ENCODE measurements at places on chromosomes 6 and 20.
A peak's percentile ranks its signal among the peaks of the same experiment; 100 is the strongest.

- no peak for DNase-seq
Measured at GRCh38 chr6:56539527-56540105, 103.1 kb downstream of the DST start.

GRCh38 chr20:10481676-10482075, 46.6 kb downstream of the SLX4IP start:
- DNase-seq = no peak

- no peak for DNase-seq
Measured at GRCh38 chr6:38974389-38975151, 74.0 kb upstream of the GLP1R start.

- DNase-seq = no peak
Measured at GRCh38 chr6:78861509-78861908, 5.8 kb upstream of the IRAK1BP1 start.

- no peak for DNase-seq
Measured at GRCh38 chr6:163756079-163756478, 341.6 kb downstream of the QKI start.

GRCh38 chr20:57659517-57660180, 39.4 kb upstream of the ZBP1 start:
- DNase-seq = no peak

DNA sequence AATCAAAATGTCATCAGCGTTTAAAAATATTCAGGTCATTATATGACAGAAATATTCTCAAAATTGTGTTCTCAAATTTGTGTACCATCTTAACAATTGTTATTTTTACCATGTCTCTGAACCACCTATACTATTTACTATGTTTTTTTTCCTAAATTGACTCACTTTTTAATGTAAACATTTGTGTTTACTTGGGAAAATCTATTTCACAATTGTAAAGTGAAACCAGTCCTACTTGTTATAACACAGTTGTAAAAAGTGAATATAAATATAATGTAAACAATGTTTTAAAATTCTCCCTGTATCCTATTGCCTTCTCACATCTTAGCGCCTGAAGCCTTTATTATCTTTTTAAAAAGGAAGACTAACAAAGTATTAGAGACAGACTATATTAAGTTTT, 83.5 kb downstream of the ADGRG6 start:
- no peak for DNase-seq

DNA sequence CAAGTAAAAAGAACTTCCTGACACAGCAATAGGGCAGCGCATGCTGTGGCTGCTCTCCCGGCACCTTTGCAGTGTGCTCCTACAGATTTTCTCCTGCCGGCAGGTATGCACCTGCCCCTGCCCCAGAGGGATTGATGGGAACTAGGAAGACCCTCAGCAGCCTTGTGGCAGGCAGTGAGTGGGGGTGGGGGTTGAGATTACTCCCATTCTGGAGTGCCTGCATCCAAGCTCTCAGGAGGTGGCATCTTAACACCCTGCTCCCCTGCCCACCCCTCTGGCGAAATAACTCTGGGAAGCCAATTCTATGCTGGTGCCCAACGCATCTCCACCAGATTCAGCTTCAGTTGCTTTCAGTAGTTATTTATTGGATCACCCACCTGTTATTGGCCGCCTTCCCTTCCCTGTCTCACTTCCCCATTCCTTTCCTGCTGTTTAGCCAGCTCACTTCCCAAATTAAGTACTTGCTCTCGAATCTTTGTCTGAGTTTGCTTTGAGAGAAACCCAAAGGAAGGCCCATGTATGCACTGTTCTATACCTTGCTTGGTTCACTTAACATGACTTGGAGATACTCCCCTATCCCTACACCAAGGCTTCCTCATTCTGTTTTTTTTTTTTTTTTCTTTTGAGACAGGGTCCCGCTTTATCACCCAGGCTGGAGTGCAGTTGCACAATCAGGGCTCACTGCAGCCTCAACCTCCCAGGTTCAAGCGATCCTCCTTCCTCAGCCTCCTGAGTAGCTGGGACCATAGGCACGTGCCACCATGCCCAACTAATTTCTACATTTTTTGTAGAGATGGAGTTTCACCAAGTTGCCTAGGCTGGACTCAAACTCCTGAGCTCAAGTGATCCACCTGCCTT, 29.3 kb upstream of the SLC23A2 start:
- DNase-seq = no peak

GRCh38 chr6:145453376-145453775, 281.9 kb downstream of the EPM2A start:
- no peak for DNase-seq

- no peak for DNase-seq
Measured at GRCh38 chr6:1984346-1984994, 260.9 kb downstream of the GMDS start.

GRCh38 chr20:61073376-61073775, 178.7 kb upstream of the CDH4 start:
- DNase-seq = no peak

GRCh38 chr20:29873946-29874345, 1383.5 kb upstream of the DEFB115 start:
- peak; percentile 53 for DNase-seq

- DNase-seq = no peak
Measured at GRCh38 chr6:143867236-143867635, 3.0 kb downstream of the ZC2HC1B start.

- DNase-seq = no peak
Measured at GRCh38 chr20:24163506-24163905, 174.9 kb upstream of the GGTLC1 start.

- no peak for DNase-seq
Measured at GRCh38 chr20:5357946-5358345, 41.2 kb upstream of the PROKR2 start.

DNA sequence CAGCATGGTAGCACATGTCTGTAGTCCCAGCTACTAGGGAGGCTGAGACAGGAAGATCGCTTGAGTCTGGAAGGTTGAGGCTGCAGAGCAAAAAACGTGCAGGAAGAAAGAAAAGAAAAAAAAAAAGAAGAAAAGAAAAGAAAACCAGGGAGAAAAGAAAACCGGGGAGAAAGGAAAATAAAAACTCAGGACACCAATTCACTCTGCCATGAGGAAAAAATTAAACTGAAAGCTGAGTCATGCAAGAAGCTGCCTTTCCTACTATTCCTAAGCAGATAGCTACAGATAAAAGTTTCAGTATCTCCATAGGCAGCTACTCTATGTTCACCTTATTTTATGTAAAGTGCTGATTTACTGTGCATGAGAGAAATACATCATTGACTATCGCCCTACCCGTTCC, 10.5 kb downstream of the PTGIS start:
- DNase-seq = no peak

DNA sequence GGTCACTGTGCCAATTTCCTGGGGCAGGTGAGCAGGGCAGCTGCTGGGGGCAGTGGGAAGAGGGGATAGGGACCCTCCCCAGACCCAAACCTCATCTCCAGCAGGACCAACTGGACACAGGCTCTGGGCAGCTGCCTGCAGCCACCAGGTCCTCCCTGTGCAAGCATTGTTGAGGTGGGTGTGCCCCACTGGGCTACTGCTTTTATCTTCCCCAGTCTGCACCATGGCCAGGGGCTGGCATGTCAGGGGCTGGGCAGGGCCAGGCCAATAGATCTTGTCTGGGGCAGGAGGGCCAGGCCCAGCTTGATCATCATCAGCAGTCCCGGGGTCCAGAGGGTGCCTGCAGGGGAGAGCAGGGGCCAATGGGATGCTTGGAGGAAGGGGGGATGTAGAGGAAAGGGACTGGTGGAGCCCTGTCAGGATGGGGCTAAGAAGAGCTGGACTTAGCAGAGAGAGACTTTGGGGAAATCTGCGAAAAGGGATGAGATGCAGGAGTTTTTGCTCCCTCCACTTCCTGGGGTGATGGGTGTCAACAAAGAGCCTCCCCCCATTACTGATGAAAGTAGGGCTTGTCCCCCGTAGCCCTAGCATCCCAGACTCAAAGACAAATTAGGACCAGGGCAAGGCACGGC, 5.7 kb downstream of the EBF4 start:
- DNase-seq = no peak

DNA sequence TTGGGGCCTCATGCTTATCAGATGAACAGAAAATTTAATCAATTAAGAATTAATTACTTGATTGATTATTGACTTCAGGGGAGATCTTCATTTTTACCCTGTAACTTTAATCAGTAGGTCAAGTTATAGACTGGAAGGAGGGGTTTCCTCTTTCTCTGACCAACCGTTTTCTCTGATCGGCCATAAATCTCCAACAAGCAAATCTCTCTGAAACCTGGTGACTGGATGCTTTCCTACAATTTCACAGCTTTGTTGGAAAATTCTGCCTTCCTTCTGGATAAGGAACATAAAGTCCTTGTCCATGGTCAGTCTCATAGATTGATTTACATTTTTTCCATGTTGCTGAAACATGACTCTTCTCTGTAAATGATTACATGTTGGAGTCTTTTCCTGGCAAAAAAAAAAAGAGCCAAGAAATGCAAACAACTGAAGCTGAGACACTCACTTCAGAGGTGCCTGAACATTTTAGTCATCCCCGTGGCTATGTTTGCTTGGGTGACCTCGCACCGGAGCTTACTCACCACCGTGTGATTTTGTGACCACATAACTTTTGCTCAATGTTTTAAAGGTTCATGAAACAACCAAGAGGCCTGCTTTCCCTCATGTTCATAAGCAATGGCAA, 31.0 kb downstream of the IRF4 start:
- no peak for DNase-seq

GRCh38 chr20:10209091-10209490, 9.5 kb upstream of the SNAP25 start:
- DNase-seq = no peak

DNA sequence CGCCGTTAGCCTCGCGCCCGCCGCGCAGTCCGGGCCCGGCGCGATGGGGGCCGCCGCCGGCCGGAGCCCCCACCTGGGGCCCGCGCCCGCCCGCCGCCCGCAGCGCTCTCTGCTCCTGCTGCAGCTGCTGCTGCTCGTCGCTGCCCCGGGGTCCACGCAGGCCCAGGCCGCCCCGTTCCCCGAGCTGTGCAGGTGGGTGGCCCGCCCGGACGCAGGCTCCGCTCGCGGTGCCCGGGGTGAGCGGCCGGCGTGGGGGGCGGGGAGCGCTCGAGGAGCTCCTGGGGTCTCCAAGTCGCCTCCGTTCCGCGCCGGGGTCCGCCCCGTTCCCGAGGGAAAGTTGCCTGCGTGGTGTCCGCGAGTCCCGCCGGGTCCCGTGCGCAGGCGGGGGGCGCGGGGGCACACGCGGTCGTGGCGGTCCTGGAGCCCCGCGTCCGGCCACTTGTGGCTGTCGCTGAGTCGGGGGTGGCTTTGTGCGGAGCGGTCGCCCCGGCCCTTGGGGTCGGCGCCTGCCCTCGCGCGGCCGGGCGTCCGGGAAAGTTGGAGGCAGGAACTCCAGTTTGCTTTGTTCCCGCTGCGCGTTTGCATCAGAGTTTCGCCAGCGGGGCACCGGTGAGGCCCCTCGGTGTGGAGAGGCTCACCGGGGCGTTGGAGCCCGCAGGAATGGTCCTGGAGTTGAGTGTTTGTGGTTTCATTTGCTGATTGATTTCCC, 476 bp downstream of the IGF2R start:
- DNase-seq = peak; percentile 38

- DNase-seq = no peak
Measured at GRCh38 chr20:59149678-59150504, 13.7 kb upstream of the ZNF831 start.

GRCh38 chr6:16130932-16131387, 2.1 kb downstream of the MYLIP start:
- DNase-seq = peak; percentile 78

- DNase-seq = no peak
Measured at GRCh38 chr6:42049948-42050296, 402 bp upstream of the TAF8 start.

GRCh38 chr6:152700427-152700826, 2.7 kb downstream of the MYCT1 start:
- no peak for DNase-seq

DNA sequence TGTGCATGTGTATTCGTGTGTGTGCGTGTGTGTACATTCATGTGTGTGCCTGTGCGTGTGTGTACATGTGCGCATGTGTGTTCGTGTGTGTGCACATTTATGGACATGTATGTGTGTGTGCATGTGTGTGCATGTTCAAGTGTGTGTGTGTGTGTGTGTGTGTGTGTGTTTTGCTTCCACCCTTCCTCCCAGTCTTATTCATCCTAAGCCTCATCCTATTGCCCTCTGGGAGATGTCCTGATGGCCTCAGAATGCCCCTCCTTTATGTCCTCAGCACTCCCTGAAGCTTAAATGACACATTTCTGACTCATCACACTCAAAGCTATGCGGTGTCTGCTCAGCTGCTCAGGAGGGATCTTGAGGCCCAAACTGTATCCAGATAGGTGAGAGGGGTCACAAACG, 76.6 kb upstream of the CCDC167 start:
- DNase-seq = no peak

- DNase-seq = no peak
Measured at GRCh38 chr6:6925391-6926164, 182.2 kb upstream of the RREB1 start.

DNA sequence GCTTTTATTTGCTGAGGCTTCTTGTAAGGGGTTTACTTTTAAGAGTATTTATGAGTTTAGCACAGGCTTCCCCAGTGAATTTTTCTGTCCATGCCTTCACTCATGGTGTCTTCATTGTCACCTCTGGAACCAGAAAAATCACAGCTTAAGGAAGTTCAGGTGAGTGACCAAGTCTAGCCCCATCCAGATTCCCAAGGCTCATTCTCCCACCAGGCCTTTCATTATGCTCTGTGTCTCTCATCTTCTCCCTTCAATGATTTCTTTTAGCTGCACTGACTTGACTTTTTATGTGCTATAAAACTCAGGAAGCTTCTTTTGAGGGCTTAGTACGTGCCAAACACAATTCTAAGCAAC, 64.9 kb upstream of the NEDD9 start:
- DNase-seq = no peak

GRCh38 chr6:56289721-56290120, 42.3 kb upstream of the COL21A1 start:
- DNase-seq = no peak

Data from NCI-H1105 treated with DMSO at 0.1 percent for 48 hours (cell line).